ENCODE measurements at places on chromosomes 6 and 20.
A peak's percentile ranks its signal among the peaks of the same experiment; 100 is the strongest.

- no peak for DNase-seq
These were observed 75.4 kb downstream of the FILIP1 start for GRCh38 chr6:75418233-75418632.

- peak; percentile 19 for DNase-seq
These were observed 125.2 kb upstream of the RALGAPA2 start for GRCh38 chr20:20837574-20838021.

DNA sequence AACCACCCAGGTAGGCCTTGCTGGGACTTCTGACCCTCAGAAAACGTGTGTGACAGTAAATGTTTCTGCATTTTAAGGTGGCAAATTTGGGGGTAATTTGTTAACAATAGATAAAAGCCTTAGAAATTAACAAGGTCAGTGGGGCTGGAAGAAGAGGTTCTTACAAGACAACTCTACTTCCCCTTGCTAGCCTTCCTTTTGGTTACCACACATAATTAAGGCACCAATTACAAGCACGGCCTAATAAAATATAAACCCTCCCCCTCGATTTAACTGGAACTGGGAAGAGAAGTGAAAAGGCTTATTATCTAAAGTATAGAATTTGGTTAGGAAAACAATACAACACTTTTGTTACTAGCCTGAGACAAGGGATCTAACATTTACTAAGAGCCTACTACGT is 38.8 kb downstream of the ELOVL5 start:
- DNase-seq: no peak

- no peak for DNase-seq
These were observed 5.2 kb upstream of the ADRM1 start for GRCh38 chr20:62297449-62298227.

DNA sequence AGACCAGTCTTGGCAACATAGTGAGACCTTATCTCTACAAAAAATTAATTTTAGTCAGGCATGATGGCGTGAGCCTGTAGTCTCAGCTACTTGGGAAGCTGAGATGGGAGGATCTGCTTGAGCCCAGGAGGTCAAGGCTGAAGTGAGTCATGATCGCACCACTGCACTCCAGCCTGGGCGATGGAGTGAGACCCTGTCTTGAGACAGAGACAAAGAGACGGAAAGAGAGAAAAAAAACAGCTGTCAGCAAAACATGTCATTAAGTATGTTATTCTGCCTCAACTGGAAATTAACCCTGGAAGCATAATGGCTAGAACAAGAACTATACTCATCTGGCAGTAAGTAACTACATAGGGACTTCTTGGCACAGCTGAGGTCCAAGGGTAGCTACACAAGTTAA is 7.2 kb downstream of the MMS22L start:
- DNase-seq: no peak

DNA sequence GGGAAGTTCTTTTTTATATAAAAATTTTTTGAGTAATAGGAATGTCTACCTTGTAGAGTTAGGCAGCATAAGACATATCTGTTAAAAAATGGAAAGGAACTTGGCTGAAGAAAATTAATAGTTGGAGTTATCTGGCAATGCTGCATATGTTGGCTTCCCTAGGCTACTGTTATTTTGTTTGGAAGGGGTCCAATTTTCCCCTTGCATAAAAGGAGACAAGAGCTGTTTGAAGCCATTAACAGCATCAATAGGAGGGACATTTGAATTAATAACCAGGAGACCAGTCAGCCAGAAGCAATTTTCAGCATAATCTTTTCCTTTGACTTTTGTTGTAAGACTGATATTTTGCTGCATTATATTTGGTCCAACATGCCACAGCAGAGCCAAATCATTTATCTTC is 80.9 kb upstream of the TAB2 start:
- DNase-seq: no peak

DNA sequence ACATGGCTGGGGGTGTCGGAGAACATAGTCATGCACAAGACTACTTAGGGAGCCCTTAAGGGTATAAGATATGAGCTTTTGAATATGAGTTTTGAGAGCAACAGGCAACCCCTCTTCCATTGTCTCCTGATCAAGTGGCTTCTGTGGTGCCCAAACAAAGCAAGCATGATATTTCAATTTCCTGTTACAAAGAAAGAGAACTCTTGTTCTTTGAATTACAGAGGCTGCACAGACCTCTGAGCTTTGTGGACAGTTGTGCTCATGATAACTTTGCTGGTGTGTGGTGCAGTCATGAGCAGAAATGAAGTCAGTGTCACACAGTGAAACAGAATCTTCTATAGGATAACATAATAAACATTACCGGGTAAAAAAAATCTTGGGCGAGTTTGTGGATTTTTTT is 66.8 kb upstream of the THEMIS start:
- no peak for DNase-seq

- peak; percentile 84 for DNase-seq
These were observed at the start of gene EIF6 for GRCh38 chr20:35284267-35284991. Gene EIF6, minus strand, starts transcription at chr20:35284772. Its CDS starts 285 bp downstream, at chr20:35284487.

GRCh38 chr20:38084425-38084951 is 50.9 kb downstream of the RPRD1B start:
- DNase-seq: no peak

DNA sequence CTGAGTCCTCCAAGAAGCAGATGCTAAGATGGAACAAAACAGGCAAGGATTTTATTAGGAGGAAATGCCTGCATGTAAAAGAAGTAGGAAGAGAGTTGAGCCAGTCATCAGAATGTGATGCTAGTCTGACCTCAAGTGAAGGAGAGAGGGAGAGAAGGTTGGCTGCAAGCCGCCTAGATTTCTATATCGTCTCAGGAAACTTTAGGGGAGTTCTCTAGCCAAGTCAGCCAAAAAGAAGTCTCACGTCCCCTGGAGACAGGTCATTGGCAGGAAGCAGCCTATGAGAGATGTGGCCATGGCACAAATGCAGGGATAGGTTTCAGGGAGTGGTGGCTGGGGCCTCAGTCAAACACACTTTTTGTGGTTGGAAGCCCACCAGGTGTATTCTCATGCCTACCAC is 378.0 kb downstream of the CD109 start:
- no peak for DNase-seq
